Osteoblast (primary cell): ENCODE measurements at places on chromosomes 12 and 14. TPM values are rescaled to one million over a fixed set of nuclear protein-coding genes. Genes with fewer than 3 reads are reported as not detected.

Gene CDKN3
- total RNA-seq = 7.6 and 8.5 TPM in 2 replicates

Gene GDF3
- not detected in 2 replicates for total RNA-seq

Gene FAM222A
- 0.29 and 0.36 TPM in 2 replicates for total RNA-seq

Gene SLC10A1
- not detected in 2 replicates for total RNA-seq

Gene E2F7
- 13.4 and 16.5 TPM in 2 replicates for total RNA-seq

Gene ADGRD1
- 0.29 and 0.72 TPM in 2 replicates for total RNA-seq

Gene ZNF605
- 10.9 and 13.6 TPM in 2 replicates for total RNA-seq

Gene PLD4
- not detected in 2 replicates for total RNA-seq

DNA sequence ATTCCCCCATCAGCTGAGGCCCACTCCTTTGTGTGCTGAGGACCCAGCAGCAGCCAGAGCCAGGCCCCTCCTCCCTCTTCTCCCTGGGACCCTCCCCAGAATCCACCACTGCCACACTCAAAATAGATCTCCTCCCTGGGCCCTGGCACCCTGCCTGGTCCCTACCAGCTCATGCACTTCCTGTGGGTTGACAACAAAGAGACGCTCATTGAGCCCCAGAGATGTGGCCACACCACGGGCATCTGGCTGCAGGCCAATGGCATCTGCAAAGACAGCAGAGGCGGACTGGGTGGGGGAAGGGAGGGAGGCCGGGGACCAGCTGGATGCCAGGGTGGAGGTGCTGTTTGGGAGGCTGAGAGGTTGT, 16.0 kb upstream of the ENDOU start:
- DNase-seq = peak; percentile 71

DNA sequence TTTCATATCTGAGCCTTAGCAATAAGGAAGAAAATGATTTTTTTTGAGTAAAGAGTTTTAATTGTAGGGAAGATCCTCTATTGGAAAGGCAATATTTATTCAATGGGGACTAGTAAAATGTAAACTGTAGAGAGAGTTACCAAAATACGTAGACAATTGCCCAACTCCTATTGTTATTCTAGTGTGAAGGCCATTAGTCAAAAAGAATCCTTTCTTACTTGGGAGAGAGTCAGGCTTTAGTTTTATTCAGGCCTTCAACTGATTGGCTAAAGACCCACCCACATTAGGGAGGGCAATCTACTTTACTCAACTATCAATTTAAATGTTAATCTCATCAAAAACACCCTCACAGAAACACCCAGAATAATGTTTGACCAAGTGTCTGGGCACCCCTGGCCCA, 485.8 kb upstream of the ATXN7L3B start:
- no peak for DNase-seq

DNA sequence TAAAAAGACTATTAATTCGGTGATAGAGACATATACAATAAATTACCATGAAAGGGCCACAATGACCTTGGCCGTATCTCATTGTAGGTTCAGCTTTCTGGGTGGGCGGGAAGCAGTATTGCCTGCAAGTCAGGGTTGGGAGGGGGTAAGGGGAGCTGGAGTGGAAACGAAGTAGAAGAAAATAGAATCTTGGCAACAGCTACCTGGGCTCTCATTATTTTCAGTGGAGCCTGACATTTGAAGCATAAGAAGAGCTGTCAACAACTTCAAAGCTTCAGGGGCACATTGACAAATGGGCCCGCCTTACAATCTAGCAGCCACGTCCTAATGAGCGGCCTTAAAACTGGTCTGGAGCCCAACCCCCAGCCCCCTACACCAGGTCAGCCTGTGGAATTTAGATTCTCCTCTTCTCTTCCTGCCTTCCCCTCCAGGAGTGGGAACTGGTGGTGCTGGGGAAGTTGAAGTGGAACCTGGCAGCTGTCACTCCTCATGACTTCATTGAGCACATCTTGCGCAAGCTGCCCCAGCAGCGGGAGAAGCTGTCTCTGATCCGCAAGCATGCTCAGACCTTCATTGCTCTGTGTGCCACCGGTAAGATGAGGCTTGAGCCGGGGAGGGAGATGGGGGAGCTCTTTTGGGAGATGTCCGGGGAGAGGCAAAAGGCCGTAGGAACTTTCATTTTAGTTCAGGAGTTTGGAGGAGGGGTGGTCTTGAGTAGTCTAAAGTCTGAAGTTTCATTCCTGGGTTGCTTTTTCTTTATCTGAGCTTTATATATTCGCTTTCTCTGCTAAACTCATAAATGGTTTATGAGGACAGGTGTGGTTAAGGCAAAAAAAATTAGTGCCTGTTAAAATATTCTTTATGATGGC, 5.0 kb downstream of the CCND2 start:
- DNase-seq = no peak

- no peak for DNase-seq
Observed at GRCh38 chr14:54593860-54594259, 26.9 kb downstream of the SAMD4A start.

GRCh38 chr12:108299516-108299915, 39.6 kb downstream of the CMKLR1 start:
- DNase-seq = no peak

DNA sequence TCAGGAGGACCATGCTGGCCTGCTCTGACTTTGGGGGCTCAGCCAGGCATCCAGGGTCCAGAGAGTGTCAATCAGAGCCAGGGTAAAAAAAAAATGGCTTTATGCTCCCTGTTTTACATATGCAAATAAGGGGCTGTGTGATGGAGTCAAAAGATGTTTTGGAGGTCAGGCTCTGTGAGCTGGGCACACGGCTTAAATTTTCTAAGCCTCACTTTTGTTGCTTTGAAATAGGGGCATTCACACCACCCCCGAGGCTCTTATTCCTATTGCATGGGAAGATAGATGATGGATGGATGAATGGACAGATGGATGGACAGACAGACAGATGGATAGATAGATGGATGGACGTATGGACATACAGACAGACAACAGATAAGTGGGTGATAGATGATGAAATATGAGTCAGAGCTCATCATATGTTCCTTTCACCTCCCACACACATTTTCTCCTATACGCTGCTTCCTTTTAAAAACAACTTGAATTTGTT, 42.7 kb downstream of the RIN3 start:
- DNase-seq = no peak

GRCh38 chr14:70332015-70332414, 27.5 kb downstream of the COX16 start:
- no peak for DNase-seq

GRCh38 chr14:89299587-89299986, 117.4 kb downstream of the FOXN3 start:
- DNase-seq = no peak

DNA sequence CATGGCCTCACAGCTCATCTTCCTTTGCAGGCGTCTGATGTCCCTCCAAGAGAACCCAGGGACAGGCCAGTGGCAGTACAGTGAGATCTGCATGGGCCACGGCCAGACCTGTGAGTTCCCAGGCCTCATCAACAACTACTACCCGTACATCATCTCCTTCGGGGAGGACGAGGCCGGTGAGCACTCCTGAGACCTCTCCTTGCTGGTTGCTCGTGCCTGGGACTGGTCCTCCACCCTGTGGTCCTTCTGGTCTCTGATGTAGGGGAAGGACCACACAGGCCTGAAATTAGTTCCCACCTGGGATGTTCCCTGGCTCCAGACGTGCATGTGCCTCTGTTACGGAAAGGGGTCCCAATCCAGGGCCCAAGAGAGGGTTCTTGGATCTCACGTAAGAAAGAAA, 17.9 kb downstream of the HHIPL1 start:
- DNase-seq = peak; percentile 59

DNA sequence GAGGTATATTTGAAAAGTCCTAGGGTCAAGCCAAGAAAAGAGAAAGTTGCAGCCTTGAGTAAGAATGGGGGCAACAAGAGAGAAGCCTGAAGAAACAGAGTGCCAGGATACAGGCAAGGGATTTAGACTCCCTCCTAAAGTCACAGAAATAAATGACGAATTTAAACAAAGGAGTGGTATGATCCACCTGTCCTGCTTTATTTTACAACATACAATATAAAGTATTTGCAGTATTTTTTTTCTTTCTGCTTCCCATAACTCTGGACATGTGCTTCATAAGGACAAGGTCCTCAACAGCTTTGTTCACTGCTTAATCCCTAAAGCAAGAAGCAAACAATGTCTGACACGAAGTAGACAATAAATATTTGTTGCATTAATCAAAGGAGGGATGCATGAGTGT, 57.4 kb downstream of the IFNG start:
- DNase-seq = no peak

GRCh38 chr12:54276368-54276767, 3.6 kb downstream of the CBX5 start:
- DNase-seq = no peak

DNA sequence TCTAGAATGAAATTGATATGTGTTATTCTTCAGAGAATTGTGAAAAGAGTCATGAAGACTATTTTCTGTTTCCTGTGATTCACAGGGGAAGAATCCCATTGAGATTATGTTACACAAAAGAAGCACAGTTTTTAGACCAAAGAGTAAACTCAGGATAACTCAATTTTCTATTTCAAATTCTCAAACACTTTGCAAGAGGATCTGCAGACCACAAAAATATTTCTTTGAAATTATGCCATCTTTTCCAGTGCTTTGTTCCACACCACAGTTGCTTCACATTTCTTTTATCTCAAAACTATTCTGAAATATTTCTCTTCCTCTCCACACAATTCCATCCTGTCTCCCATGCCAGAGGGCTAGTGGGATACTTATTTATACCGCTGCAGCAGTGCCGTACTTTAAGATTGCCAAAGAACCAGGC, 188.9 kb upstream of the FOXG1 start:
- DNase-seq = peak; percentile 36

GRCh38 chr14:75279153-75279762, 630 bp downstream of the FOS start:
- peak; percentile 92 for DNase-seq

- DNase-seq = peak; percentile 93
Observed at GRCh38 chr12:124607681-124608425, 40.4 kb upstream of the NCOR2 start.

DNA sequence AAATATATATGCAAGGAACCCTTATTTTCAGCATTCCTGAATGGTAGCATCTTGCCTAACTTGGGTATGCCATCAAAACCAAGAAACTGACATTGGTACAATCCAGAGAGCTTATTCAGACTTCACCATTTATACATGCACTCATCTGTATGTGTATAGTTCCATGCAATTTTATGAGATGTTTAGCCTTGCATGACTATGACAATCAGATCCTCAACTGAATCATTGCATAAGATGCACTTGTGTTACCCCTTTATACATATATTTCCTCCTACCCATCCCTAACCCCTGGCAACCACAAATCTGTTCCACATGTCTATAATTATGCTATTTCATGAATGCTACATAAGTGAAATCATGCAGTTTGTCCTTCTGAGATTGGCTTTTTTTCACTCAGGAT, 37.0 kb upstream of the PPFIBP1 start:
- DNase-seq = no peak

- DNase-seq = no peak
Observed at GRCh38 chr14:75445236-75445635, 17.4 kb downstream of the JDP2 start.

DNA sequence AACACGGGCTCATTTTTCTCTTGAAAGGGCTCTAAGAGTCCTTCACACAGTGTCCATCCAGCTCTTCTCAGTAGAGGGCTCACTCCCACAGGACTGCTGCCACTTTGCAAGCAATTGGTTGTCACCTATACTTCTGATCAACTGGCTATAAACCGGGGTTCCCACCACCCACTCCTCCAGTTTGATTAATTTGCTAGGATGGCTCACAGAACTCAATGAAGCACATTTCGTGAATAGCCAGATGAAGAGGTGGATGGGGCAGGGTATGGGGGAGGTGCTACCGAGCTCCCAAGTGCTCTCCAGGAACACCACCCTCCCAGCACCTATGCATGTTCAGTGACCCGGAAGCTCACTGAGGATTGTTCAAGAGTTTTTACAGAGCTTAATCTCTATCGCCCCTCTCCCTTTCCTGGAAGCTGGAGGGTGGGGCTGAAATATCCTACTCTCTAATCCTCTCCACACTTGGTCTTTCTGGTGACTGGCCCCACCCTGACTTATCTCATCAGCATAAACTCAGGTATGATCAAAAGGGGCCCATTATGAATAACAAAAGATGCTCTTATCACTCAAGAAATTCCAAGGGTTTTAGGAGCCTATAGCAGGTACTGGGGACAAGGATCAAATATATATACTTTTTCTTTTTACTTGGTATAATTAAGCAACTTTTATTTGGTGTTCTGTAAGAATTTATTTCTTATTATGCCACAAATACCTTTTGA, 13.9 kb upstream of the EGLN3 start:
- DNase-seq = no peak

GRCh38 chr12:62530596-62530995, 64.0 kb downstream of the MON2 start:
- no peak for DNase-seq

- peak; percentile 73 for DNase-seq
Observed at GRCh38 chr12:105053116-105053572, 31.1 kb downstream of the ALDH1L2 start.

DNA sequence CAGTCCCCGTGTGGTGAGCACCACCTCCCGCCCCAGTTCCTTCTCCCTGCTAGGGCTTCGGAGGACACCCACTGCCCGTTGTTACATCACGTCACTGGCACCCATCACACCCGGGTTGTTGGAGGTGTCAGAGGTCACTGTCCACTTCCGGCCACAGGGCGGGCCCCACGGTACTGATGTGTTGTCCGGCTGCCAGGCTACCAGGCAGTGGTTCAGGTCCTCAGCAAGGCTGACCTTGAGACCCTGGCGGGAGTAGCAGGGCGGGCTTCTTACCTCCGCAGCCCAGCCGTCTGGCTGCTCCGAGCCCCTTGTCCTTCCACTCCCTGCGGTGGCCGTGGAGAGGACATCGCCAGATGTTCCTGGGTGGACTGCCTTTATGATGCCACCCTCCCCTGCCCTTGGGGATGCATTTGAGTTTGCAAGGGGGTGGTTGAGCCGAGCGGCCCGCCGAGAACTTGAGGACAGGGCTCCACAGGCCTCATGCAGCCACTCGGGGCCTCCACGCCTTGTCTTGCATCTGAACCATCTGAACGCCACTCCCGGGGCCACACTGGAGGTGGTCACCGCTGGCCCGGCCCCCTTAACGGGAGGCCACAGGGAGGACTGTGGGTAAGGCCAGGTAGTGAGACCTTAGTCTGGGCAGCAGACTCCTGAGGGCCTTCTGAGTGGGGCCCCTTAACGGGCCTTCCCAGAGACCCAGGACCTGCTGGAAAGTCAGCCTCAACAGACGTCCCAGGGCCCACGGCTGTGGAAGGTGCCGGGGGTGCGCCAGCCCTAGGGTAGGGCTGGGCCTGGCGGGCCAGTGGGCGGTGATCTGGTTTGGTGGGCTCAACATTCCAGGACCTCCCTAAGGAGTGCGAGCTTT, 27.1 kb upstream of the PLD4 start:
- DNase-seq = peak; percentile 78

DNA sequence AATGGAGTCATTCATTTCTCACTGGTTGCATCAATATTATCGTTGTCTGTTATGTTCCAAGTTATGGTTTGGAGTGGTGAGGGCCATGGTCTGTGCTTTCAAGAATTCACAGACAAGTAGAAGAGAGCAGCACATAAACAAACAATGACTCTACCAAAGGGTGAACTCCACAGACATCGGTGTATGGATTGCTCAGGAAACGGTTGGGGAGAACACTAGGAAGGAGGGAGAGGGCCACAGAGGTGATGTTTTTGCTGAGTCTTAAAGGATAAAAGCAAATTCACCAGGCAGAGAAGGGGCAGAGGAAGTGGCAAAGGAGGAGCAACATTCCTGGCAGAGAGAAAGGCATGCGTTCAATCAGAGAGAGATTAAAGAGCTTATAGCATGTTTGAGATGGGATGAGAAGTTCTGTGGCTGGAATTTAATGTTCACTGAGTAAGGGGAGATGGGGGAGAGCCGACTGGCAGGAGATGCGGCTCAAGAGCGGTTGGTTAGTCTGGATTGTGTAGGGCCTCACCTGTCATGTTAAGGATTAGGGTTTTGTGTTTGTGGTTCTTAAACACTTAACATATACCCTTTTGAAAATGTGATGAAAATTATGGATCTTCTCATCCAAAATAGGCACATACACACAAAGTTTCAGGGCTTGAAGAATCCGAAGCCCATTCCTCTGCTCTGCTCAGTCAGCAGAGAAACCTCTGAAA, 42.3 kb upstream of the FRMD6 start:
- DNase-seq = no peak
